ENCODE measurements at places on chromosomes 13 and 19.

DNA sequence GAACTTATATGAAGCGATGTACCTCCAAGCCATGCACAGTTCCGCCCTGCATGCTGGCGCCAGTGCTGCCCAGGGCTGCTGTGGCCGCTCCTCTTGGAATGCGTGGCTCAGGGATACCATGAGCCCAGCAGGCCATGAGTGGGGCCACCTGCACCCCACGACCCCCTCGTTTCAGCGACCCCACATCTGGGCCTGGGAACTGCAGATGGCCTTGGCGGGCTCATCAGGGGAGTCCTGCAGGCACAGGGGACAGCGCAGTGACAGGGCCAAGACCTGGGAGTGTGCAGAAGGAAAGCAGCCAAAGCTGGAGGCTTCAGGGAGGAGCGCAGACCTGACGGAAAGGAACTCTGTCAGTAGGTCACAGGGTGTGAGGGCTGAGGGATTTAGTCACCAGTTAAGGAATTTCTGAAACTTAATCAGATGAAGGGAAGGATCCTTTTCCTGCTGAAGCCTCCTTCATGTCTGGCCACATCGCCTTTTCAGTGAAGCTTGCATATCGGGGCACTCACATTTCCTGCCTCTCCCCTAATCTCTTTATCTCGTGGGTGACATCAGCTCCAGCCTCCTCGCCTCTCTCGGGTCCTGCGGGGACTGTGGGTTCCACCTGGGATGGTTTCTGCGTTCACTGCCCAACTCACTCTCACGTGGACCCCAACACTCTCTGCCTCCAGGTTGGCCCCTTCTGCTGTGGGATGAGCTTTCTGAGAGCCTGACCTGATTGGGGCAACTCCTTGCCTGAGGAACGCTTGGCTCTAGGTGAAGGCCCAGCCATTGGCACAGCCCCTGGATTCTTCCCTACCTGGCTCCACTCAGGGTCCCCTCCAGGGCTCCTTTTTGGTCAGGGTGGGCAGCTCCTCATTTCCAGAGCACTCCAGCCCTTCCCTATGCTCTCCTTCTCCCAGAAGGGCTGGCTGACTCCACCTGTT is 123.5 kb downstream of the CRYL1 start:
- DNase-seq: peak; percentile 63

DNA sequence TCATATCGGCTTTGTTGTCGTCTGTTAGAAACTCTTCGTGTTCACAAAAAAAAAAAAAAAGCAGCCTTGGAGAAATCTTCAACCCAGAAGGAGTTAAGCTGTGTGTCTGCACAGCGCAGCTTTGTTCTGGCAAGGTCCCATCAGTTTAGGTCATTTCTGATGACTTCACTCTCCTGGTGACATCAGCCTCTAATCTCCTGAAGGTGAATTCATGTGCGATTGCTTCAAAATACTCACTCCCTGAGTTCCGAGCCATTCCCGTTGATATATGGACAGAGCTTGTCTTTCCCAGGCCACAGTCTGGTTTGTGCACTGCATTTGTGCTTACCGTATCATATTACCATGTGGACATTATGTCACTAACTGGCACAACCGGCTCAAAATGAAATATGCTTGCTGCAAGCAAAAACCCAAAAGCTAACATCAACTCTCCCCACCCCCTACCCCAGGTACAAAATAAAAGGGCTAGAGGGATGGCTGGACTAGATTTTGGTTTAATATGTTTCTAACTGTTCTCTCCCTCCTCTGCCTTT is 342.4 kb downstream of the KCNRG start:
- DNase-seq: peak; percentile 54

DNA sequence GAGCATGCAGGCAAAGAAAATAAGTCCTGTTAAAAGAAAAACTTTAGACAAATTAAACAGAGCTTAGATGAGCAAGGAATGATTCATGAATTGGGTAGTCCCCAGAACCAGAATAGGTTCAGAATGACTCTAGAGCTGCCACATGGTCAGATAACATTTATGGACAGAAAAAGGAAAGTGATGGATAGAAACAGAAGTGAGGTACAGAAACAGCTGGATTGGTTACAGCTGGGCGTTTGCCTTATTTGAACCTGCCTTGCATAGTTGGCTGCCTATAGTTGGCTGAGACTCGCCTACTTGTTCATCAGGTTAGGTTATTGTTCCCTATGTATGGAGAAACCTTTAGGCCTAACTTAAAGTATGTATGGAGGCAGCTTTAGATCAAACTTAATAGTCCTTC is 35.4 kb downstream of the WDFY2 start:
- peak; percentile 87 for DNase-seq

DNA sequence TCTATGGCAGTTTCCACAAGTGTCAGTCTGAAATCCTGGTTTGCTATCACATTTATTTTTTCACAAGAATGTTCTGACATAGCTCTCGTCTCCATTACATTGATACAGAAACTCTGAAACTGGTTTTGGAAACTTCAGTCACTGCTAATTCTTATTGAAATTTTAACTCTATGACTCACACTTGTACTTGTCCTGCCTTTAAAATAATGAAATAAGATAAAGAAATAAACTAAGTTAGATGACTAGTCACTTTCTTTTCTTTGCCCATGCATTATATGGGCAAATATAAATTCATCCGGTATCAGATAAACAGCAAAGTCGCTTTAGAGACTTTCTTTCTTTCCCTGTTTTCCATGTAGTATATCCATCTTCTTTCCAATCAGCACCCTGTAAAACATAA is 257.5 kb downstream of the PCDH9 start:
- no peak for DNase-seq

DNA sequence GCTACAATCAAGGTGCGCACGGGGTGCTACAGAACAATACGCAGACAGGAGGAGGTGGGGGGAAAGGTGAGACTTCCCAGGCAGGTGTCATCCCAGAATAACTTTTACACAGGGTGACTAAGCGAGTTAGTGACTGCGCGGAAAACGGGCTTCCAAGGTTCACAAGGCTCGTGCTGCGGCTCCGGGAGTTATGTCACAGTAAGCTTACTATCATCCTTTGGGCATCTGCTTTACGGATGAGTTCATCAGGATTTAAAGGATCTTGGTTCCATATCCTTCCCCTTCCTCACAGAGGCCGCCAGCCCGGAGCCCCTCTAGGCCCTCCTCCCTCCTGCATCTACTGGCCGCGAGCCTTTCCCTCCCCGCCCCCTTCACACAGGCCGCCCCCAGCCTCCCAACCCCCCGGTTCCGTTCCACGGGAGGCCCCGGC is 474 bp upstream of the IFT88 start:
- peak; percentile 82 for DNase-seq

- DNase-seq: peak; percentile 36
Observed at GRCh38 chr19:43739439-43740235, 15.1 kb downstream of the SMG9 start.
